GM12865 (cell line): ENCODE measurements at places on chromosomes 7 and 10.

DNA sequence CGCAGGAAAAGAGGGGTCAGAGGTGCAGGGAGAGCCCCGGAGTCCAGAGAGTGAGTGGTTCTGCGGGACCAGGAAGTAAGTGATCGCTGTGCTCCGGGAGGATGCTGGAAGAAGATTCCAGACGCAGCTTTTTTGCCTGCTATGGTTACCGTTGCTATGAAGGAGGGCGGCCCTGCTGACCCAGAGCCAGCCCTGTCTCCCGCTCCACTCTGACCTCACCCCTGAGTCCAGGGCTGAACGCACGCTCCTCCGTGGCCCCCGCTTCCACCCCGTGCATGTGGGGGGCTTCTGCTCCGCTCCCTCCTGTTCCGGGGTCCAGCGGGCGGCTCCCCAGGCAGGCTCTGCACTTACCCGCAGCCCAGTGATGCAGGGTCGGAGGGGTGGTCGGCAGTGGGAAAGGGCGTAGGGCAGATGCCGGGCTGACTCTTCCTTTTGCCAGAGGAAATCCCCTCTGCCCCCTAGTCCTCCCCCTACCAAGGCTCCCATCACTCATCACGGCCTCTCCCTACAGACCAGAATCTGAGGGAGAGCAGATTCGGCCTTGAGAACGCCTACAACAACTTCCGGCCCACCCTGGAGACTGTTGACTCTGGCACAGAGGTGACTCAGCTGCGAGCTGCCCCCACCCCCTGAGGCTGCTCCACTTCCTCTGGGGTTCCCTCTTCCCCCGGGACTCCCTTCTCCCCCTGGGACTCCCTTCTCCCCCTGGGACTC lies 2.7 kb upstream of the MUC17 start:
- peak; percentile 88 for DNase-seq

DNA sequence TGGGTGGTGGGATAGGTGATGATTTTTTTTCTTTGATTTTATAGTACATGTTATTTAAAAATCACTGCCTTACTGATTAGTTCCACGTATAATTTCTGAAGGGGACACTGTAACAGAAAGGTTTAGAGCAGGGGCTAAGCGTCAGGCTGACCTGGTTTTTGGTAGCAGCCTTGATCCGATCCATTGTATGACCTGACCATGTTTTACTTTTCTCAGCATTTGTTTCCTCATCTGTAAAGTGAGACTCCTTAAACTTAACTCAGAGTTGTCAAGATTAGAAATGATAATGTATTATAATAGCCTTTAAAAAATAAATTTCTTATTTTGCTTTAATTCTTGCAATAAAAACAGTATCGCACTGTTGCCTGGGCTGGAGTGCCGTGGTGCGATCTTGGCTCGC lies 23.6 kb downstream of the INPP5F start:
- no peak for DNase-seq

DNA sequence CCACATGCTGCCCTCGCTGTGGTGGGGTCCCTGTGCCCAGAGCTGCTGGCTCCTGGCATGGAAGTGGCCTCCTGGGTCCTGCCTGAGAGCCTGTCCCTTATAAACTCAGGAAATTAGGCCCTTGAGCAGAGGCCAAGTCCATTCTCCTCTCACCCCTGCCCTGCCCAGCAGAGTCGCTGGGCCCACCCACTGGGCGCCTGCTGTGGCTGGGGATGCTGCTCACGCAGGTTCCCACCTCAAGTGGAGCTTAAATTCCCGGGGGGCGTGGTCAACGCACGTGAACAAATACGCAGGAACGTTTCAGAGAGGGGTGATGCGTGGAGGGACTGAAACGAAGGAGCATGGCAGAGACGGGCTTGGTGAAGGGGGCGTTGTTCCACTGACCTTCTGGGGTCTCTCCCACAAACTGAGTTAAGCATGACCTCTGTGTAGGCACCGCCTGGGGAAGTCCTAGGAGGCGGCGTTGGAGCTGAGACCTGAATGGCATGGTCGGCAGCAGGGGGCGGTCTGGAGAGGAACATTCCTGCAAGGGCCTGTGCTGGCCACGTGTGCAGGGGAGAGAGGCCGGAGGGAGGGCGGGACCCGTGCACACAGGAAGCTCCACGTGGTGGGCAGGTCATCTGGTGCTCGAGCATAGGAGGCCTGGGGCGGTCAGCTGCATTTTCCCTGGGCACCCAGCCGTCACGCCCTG lies 27.9 kb downstream of the FAM20C start:
- DNase-seq = no peak

- no peak for DNase-seq
These were observed 177.0 kb downstream of the AUTS2 start for GRCh38 chr7:69775231-69775771.

DNA sequence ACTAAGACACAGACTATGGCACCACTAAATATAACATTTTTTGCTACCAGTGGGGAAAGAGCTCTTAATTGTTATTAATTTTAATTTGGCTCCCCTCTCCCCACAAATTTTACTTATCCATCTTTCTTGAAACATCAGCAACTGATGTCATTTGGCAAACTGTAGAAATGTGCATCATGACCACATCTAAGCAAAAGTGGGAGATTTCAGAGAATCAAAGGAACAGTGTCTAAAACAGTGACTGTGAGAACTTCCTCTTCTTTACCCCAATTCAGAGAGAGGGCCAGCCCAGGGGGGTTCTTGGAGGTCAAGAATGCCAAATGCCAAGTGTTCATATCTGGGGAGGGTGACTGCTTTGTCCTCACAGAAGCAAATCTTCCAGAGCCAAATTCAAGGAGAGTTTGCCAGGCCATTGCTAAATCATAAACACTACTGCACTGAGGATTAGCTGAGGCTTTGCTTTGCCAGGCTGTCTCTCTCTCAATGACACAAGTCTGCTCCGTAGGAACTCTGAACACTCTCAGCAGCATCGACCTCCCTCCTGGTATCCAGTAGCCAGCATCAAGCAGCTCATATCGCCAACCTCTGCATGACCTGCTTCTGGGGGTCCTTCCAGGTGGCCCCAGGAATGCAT lies 65.6 kb downstream of the ITIH5 start:
- DNase-seq = no peak

DNA sequence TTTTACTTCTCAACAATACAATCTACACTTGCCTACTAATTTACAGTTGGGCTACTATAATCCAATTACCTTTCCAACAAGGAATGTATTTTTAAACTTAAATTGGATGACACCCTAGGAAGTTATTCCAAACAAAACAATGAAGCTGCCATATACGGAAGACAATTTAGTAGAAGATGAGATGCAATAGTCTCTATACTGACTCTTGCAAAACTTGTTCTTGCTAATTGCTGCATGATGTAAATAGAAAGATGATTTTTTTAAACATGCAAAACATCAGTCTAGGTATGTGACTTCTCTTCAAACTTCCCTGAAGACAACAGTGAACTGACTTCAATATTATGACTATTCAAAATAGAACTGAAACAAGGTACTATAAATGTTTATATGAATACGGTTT lies 17.6 kb downstream of the NT5C3A start:
- peak; percentile 29 for DNase-seq
